EL (cell line): ENCODE measurements at places on chromosomes 1 and 21.

DNA sequence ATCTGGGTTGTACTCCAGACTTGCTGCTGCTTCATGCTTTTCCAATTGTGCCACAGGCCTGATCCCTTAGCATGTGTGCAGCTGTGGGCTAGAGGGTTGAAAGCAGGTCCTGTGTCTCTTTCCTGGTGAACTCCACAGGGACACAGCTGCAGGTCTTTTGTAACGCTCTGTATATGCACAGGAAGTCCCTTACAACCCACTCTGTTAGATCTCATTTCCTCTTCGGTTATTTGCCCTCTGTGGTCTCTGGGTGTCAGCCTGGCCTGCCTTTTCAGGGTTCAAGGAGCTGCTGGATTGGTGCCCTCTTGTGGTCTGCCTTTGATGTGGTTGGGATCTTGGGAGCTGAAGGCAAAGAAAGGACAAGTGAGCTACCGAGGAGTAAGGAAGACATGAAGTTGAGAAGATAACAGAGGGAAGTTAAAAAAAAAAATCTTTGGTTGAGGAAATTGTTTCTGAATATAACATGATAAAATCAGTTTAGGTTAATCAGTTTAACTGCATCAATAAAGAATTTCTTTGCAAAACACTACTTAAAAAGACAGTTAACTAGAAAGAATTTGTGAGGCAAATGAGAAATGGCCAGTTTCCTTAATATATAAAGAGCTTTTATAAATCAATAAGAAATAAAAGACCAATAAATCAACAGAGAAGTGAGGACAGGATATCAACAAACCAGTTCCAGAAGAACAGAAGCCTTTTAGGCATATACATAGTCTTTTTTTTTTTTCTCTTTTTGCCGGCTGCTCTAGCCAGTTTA, 44.1 kb downstream of the UCK2 start:
- DNase-seq, result peak; percentile 74

DNA sequence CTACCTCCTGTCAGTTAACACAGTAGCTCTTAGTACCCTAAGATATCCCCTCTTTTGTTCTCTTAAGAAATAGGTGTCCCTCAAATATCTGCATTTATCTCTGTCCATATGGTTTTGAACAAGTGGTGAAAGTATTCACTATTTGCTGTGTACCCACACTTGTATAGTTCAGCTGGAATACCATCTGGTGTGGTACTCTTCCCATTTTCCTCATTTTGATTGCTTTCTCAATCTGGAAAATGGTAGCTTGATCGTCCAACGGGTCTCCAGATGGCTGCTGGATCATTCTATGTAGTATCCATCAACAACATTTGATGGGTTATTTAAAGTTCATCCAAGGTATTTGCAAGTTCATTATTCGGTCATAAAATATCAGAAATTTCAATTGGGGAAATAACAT, 100.3 kb upstream of the DPYD start:
- DNase-seq, result no peak

DNA sequence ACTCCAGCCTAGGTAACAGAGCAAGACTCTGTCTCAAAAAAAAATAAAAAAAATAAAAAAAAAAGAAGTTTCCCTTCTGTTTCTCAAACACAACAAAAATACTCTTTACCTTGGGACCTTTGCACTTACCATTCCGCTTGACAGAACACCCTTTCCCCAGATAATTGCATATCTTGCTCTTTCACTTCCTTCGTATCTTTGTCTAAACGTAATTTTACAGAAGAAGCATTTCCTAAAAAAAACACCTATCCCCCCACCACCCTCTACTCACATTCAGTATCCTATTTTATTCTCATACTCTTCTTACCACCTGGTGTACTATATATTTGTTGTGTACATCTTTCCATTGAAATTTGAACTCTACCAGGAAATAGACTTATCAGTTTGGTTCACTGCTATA, 32.7 kb downstream of the ASH1L start:
- DNase-seq, result no peak

- no peak for DNase-seq
Observed at GRCh38 chr1:65229201-65229600, 80.1 kb upstream of the DNAJC6 start.

DNA sequence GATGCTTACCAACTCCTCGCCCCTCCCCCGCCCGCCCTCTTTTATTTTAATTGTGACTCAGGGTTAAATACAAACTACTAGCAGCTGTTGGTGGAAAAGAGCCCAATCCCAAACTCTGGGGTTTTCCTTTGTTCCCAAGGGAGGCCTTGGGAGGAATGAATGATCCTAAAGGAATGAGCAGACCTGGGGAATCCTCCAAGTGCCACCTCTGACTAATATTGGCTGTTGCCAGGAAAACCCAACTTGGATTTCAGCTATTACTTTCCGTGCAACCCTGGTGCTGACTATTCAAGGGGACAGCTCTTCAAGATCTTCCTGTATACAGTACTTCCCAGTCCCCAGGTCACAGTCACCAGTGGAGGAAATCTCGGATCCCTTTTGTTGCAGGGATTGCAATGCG, 1.3 kb upstream of the S100A10 start:
- peak; percentile 98 for DNase-seq

DNA sequence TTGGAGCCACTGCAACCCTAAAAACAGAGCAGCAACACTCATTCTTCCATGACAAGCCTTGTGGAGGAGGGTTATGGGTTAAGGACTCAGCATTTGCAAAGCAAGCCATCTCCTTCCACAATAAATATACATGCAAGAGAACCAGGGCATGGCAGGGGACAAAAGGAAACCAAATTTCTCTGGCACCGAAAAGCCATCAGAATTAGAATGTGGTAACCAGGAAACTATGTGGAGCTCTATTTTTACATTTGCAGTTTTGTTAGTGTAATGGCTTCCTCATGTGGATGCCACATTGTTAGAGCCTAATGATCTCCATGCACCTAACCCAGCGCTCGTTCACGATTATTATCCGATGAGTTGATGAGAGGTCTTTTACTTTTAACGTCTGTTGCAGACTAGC, 91.7 kb downstream of the NAV1 start:
- no peak for DNase-seq

- DNase-seq, result no peak
Observed at GRCh38 chr1:174712541-174712940, 264.8 kb downstream of the GPR52 start.

- DNase-seq, result peak; percentile 35
Observed at GRCh38 chr1:234256359-234256758, 116.9 kb upstream of the COA6 start.

DNA sequence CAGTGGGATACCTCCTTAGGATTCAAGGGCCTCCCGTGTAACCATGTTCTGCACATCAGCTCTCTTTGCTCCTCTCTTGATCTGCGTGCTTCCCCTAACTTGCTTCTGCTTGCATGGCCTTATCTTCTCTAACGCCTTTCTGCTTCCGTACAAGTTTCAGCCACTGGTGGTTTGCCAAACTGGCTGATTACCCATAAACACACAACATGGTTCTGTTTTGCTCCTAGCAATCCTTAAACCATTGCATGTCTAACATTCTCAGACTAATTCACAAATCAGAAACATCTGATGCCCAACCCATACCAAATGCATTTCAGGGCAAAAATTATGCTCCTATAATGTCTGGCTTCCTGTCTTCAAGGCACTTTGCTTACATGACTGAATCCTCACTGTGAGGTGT, 166.4 kb downstream of the PBX1 start:
- no peak for DNase-seq

- no peak for DNase-seq
Observed at GRCh38 chr1:7447093-7447492, 324.0 kb upstream of the VAMP3 start.

DNA sequence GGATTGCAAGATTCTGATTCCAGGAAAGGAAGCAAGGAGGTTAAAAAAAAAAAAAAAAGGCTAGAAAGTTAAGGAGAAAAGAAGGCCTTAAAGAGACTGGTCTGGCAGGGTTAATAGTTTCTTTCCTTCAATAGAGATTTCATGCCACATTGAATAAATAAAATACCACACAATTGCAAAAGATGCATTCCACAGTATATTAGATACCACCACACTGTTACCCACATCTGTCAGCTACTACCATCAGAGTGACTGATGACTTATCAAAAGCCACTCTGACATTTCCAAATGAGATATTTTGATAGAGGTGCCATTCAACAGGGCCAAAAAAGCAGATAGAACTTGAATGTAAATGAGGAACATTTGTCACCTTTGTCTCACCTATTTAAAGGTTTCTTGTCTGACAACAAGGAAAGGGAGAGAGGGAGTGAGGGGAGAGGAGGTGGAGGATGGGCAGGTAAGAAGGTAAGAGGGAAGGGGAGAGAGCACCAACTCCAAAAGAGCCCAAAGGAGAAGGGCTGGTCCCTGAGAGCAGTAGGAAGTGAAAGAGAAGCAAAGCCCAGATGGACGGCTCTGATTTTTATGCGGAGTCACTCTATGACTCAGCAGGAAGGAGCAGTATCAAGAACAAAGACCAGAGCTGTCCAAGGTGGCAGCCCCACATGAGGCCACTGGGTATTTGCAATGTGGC, 38.3 kb downstream of the LRRN2 start:
- DNase-seq, result peak; percentile 69
